Fibroblast of skin of left quadriceps (primary cell): ENCODE measurements at places on chromosomes 3 and 15.

DNA sequence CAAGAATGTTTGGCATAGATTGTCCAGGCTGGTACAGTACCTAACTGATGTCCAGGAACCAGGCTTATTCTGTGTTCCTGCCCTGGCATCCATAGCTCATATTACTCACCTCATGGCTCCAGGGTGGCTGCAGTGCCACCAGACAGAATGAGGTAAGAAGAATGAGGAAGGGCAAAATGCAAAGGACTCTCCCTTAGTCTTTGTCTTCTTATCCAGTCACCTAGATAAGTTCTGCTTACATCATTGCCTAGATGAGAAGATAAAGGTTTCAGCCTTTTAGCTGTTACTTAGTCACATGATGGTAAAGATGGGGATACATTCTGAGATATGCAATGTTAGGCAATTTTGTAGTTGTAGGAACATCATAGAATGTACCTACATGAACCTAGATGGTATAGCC lies 45.8 kb downstream of the CHP1 start:
- no peak for DNase-seq

- DNase-seq, result no peak
These were observed 794 bp downstream of the ARPP19 start for GRCh38 chr15:52567871-52568600.

DNA sequence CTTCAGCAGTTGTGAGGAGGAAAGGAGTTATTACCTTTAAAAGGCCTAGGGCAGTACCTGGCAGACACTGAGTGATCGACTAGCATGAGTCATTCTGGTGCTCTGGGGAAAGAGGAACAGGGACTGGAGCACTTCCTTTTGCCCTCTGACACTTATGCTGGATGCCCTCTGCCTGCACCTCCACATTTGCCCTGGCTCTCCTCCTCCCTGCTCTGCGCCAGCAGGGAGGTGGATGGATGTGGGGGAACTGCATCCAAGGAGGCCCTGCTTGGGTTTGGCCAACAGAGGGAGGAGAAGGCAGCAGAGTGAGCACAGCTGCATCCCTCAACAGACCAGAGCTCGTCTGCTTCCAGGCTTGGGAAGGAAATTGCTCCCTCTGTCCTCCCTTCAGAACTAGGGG lies 75.0 kb downstream of the SEMA5B start:
- no peak for DNase-seq

DNA sequence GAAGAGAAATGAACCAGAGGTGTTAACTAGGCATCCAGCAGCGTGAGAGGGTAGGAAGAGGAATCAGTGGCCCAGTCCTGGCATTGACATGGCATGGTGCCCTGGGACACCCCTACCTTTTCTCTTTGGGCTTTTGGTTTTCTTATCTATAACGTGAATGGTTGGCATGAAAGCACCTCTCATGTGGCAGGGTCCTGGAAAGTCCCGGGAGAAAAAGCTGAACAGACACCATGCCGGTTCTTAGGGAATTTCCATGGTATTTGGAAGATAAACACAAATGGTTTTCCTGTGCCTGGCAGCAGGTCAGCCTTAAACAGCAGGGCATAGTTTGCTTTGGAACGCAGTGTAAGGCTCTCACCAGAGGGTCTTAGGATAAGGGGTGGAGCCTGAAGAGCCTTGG lies 15.4 kb downstream of the ARNT2 start:
- no peak for DNase-seq

DNA sequence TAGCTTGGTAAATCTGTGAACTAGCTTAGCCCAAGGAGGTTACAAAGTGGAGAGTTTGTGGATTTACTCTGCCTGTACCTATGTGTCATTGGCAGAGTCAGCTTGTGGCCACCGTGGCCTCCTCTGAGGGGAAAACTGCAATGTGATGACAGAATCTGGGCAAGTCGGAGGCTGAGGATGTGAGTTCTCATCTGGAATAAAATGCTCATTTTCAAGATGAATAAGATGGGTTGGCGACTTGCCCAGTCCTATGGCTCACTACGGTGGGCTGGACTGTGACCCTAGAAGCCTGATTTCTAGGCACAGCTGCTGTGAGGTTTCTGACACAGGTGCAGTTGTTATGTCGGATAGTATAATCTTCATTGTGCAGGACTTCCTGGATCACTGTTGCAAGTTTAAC lies 83.7 kb downstream of the ETV5 start:
- peak; percentile 50 for DNase-seq

- no peak for DNase-seq
These were observed 32.8 kb downstream of the FRMD4B start for GRCh38 chr3:69353088-69353478.

DNA sequence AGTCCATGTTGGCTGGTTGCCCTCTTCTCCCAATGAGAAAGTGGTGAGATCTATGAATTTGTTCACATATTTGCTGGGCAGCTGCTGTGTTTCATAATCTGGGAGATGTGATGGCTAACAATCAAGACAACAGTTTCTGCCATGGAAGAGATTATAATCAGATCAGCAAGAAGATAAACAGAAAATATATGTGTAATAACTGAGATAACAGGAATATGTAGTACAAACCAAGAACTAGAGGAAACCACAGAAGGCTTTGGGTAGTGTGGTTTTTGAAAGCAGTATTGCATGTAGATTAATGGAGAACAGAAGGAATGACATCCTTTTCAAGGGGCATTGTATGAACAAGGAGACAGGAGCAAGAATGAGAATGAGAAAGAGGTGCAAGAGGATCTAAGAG lies 12.2 kb upstream of the CSTA start:
- no peak for DNase-seq

- DNase-seq, result no peak
These were observed 67.7 kb downstream of the KLHL25 start for GRCh38 chr15:85727068-85727467.

DNA sequence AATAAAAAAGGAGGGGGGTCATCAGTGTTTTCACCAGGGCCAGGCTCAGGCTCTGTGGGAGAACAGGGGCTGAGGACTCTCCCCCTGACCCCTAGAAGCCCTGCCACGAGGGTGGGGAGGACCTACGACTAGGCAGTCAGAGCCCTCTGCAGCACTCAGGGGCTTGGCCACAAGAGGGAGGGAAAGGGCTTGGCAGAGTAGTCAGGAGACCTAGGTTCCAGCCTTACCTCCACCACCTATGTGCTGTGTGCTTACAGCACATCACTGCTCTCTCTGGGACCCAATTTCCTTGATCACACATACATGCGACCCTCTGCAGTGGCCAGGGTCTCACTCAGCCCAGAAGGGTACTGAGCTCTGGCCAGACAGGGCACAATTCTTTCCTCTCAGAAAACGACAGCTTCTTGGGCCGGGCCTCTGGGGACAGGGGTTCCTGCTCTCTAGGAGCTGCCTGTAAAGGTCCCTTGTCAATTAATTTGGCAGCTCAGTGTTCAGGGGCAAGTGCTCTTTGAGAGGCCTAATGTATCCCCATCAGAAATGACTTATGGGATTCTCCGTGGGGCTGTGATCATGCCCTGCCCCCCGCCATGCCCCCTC lies 16.4 kb upstream of the SKIC8 start:
- DNase-seq, result no peak

DNA sequence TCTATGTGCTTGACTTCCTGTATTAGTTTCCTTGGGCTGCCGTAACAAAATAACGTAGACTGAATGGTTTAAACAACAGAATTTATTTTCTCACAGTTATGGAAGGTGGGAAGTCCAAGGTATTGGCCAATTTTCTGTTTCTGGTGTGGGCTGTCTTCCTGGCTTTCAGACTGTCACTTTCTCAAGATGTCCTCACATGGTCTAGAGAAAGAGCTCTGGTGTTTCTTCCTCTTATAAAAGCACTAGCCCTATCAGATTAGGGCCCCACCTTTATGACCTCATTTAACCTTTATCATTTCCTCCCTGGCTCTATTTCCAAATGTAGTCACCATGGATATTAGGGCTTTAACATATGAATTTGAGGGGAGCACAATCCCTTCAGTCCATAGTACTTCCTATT lies 54.6 kb downstream of the SPRED1 start:
- no peak for DNase-seq

DNA sequence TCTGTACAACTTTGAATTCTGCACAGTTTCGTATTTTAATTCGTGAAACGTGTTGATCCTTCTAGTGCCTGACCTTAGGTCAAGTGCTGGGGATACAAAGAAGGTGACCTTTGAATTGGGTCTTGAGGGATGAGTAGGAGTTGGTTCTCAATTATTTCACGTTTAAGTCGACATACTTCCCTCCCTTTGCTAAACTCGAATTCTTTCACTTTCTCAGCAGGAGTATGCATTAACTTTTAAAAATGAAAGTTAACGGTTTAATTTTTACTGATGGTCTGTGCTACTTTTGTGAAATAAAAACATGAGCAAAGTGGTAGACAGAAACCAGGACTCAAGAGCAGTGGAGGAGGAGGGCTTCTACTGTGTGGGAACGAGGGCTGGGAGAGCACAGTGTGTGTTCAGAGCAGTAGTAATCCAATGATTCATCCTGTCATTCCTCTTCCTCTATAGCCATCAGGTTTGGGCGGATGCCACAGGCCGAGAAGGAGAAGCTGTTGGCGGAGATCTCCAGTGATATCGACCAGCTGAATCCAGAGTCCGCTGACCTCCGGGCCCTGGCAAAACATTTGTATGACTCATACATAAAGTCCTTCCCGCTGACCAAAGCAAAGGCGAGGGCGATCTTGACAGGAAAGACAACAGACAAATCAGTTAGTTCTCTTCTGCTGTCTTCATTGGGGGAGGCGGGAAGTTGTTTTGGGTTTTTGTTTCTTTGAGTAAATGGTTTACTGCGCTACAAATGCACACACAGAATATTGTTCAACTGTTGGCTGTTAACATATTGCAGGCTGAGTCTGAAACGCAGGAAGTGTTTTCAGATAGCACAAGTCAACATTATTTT lies 78.6 kb upstream of the TSEN2 start:
- no peak for DNase-seq

- DNase-seq, result no peak
These were observed 57.4 kb downstream of the CDAN1 start for GRCh38 chr15:42679285-42680141.

- DNase-seq, result peak; percentile 20
These were observed 57.6 kb upstream of the CHRM5 start for GRCh38 chr15:33910741-33911140.

- no peak for DNase-seq
These were observed 128.3 kb upstream of the EIF1B start for GRCh38 chr3:40181182-40181581.

DNA sequence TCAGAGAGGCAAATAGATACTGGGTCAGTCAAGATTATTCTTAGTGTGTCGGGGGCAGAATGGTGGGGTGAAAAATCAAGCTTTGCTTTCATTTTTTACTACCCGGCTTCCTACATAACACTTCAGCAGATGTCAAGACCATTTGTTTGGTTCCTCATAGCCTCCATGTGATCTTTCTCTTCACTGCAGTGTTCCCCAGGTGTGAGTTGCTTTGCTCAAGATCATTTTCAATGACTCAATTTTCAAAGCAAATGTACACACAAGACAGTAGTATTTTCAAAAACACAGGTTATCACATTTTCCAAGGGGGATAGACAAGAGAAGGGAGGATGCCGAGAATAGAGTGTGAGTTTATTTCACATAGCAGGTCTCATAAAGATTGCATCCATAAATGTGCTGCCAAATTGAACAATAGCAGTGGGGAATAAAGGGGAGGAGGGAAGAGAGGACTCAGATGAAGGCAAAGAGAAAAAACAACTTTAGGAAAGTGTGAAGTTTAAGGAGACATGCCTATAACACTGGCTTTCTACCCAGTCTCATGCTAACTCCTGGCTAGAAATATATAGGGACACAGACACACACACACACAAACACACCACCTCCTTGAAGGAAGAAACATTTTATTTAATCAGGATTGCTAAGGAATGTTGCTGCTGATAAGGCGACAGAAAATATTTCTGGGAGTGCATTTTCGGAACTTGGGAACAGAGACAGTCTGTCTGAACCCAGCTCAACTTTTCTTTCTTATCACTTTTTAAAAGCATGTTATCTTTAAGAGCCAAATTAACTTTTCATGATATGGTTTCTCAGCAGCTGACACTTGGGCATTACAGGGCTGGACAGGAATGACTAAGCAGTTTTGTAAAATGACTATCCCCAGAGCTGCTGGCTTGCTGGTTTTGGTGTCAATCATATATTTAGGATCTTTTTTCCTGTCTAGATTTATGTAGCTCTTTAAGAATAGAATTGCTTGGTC lies 402.4 kb downstream of the RBMS3 start:
- DNase-seq, result no peak

GRCh38 chr15:77846986-77847385 lies 214.3 kb upstream of the LINGO1 start:
- no peak for DNase-seq

DNA sequence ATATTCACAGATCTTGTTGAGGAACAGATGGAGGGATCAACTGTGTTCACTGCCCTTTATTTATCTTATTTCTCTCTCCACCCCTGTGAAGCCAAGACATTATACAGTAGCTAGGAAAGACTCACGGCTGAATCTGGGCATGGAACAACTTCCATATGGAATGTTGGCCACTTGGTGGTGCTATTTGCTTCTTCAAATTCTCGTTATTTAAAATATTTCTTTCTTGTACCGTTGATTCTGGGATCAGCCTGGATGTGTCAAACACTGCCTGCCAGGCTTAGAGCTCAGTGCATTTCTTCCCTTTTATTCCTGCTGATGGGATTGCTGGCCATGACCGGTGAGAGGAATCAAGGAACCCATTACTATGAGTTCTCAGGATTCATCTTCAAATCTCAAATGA lies 17.5 kb upstream of the GASK1A start:
- peak; percentile 20 for DNase-seq

DNA sequence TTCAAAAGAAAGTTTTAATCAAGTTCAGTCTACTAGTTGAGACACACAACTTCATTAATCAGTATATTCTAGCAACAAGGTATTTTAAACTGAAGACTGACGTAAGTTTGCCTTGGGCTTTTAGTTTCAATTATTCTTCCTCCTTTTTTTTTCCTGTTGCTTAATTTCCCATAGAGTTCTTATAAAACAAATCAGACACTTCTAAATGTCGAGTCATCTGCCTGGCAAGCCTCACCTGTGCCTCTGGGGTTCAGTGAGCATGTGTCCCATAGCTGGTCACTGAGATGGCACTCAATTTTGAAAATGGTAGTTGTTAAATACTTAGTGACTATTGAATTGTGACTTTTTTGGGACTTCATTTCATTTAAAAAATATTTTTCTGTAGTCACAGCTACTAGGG lies 27.4 kb downstream of the NKIRAS1 start:
- no peak for DNase-seq

- DNase-seq, result no peak
These were observed 1.5 kb upstream of the CHAC1 start for GRCh38 chr15:40951764-40952163.
